AML-193 (cell line): ENCODE measurements at places on chromosomes 3 and 15.

- no peak for DNase-seq
Measured at GRCh38 chr3:128277378-128278069, 124.2 kb downstream of the EEFSEC start.

- no peak for DNase-seq
Measured at GRCh38 chr15:92161039-92161670, 232.5 kb upstream of the ST8SIA2 start.

DNA sequence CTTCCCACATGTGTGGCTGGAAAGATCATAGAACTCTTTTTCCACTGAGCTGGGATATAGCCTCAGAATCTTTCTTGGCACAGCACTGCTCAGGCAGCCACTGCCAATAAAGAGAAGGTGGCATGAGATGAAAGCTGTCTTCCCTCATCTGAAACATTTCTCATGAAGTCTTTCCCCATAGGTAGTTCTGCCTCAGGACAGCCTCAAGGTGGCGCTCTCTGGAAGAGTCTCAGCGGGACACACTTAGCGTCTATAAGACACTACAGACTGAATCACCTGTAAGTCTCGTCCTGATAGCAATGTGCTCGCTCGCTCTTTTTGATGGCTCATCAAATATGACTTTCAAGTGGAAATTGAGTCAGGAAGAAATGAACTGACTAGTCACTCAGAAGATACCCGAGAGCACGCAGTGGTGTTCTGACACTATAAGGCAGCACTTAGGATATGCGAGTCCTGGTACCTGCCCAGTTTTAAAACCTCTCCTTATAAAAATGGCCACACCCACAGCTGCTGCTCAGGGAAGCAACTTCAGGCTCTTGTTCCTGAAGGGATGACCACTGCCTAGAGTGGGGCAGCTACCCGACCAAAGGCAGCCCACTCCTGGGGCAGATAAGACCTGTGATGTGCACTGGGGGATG is 269.5 kb downstream of the SUCLG2 start:
- peak; percentile 43 for DNase-seq

GRCh38 chr15:100684591-100684990 is 82.2 kb downstream of the ASB7 start:
- DNase-seq: no peak

DNA sequence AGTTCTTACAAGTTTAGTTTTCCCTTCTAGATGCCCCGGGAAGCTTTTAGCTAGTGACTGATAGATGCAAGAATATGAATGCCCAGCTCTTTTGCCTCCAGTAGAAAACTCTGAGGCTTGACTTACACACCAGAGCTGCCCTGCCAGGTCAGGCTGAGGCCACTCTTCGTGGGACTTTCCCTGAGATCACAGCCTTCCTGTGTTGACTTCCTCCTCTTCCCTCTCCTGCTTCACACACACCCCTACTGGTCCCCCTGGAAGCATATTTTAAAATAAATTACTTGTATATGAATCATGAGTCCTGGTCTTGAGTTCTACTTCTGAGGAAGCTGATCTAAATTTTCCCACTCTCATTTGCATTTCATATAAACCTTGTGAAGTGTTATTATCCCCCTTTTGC is 413.7 kb downstream of the PDCD6IP start:
- DNase-seq: no peak

DNA sequence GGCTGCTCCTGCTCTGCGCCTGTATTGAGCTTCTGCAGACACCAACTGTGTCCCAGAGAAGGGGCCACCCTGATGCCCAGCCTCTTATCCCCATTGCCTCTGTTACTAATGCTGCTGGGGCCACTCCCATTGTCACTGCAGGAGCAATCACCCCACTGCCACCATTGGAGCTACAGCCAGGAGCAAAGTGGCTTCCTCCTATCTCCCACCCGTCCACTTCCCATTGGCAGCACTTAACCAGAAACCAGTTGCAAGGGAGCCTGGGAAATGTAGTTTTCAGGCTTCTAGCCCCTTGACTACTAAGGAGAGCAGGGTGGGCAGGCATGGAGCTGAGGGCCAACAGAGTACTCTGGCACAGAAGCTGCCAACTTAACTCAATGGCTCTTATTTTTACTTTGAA is 55.9 kb upstream of the KLF13 start:
- no peak for DNase-seq

DNA sequence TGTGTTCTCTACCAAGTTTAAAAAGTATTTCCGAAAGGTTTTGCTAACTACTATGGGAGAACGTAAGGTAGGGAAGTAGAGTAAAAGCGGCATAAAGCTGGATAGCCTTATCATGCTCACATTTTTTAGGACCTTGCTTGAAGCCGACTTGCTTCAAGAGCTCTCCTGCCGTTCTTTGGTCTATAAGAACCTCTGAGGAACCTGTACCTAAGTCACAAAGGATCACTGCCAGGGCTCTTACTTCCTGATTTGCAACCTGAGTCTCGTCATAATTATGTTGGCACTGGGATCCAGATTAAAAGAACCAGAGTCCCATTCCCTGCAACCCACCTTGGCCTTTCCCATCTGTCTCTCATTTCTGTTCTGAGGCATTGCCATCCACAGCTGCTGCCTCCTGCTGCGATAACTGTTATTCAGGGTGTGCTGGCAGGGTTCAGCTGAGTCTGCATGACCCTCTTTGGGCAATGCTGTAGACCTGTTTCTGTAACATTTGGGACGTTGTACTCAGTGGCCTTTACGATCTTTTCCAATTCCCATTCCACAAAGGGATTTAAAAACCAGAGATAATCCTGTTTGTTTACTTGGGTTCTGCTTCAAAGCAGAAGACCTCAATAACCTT is 131.0 kb upstream of the UMPS start:
- no peak for DNase-seq

GRCh38 chr3:196219194-196219969 is 3.0 kb downstream of the SLC51A start:
- peak; percentile 100 for DNase-seq

- DNase-seq: no peak
Measured at GRCh38 chr3:180066598-180066997, 29.9 kb upstream of the PEX5L start.

DNA sequence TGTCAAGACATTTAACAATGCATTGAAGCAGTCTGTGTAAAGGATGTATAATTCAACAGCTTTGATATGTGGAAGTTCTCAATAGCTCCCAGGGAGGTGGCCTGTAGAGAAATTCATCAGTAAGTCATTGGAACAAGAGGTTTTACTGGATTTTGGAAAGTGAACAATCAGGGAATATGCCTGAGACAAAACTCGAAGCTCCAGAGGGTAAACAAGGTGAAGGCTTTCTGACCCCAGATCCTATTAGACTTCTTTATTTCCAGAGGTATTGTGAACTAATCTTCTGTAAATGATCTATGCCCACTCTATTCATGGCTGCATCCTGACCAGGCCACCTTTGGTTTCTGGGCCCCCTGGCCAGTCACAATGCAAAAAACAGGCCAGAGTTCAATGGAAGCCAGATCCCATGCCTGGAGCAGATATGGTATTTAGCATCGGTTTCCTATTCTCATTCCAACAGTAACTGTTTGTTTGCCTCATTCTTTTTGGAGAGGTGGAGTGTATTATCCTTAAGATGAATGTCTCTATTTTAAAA is 177.3 kb downstream of the SATB1 start:
- no peak for DNase-seq

GRCh38 chr3:66394019-66394752 is 106.6 kb downstream of the LRIG1 start:
- DNase-seq: no peak

DNA sequence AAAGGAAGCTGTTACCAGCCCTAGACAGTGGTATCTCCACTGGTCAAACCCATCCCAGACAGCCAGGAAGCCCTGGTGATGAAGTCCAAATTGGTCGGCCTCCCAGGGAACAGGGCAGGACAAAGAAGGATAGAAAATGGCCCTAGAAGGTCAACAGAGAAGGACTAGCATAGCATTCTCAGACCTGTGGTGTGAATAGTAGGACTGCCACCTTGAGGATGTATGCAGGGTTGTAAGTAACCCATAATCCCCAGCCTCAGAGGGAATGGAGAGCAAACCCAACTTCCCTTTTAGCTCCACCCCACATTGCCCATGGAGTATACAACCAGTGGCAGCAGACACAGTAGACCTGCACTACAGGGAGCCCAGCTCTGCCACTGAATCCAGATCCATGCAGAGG is 68.6 kb upstream of the EIF1B start:
- DNase-seq: no peak

DNA sequence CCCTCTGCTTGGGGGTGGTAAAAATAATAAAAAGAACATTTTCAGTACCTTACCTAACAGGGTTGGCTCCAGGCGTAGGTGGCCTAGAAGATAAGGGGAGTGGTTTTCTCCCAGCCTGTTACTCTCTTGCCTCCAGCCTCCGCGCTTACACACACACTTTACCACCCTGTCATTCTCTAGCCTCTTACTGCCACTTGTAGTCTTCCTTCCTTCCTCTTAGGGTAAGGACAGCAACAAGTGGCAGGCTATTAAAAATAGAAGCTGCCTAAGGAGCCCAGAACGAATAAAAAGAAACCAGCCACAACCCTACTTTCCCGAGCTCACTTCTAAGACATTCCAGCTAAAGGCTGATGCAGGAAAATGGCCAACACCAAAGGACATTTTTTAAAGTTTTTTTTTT is 9.6 kb upstream of the LIPH start:
- DNase-seq: no peak
